A549 treated with ZK216348 at 1 μM for 4 hours (cell line): ENCODE measurements at places on chromosomes 3 and 15. TPM values are rescaled to one million over a fixed set of nuclear protein-coding genes. Genes with fewer than 3 reads are reported as not detected.

KNG1 gene
- 0.09 TPM in 1 of 5 replicates, not detected in the others for total RNA-seq

TRIM42 gene
- total RNA-seq: not detected in 5 replicates

SPINK8 gene
- not detected in 5 replicates for total RNA-seq

RCN2 gene
- 43.8 to 79.0 TPM (median 65.9 TPM) in 5 replicates for total RNA-seq

GOLGA6L9 gene
- 2.5 to 3.1 TPM (median 2.9 TPM) in 5 replicates for total RNA-seq

TF gene
- total RNA-seq: 0.60 to 2.0 TPM (median 1.0 TPM) in 5 replicates

CX3CR1 gene
- total RNA-seq: not detected in 5 replicates

ZNF445 gene
- total RNA-seq: 2.4 to 3.2 TPM (median 2.9 TPM) in 5 replicates

CHRM5 gene
- 0.07 TPM in 1 of 5 replicates, not detected in the others for total RNA-seq

FMN1 gene
- 0.20 to 0.77 TPM (median 0.28 TPM) in 5 replicates for total RNA-seq

SLC15A2 gene
- 0.02 to 0.95 TPM (median 0.16 TPM) in 4 of 5 replicates, not detected in the other for total RNA-seq

CEP152 gene
- 2.5 to 11.5 TPM (median 4.2 TPM) in 5 replicates for total RNA-seq

ANKDD1A gene
- 1.4 to 2.0 TPM (median 1.7 TPM) in 5 replicates for total RNA-seq

IQGAP1 gene
- total RNA-seq: 137 to 278 TPM (median 151 TPM) in 5 replicates

CPLX3 gene
- total RNA-seq: 0.07 TPM in 1 of 5 replicates, not detected in the others

TGFBR2 gene
- 48.1 to 61.9 TPM (median 53.9 TPM) in 5 replicates for total RNA-seq

C3orf20 gene
- total RNA-seq: not detected in 5 replicates

DNAJA4 gene
- total RNA-seq: 0.05 TPM in 1 of 5 replicates, not detected in the others

KNL1 gene
- total RNA-seq: 3.8 to 8.3 TPM (median 6.8 TPM) in 5 replicates

NEO1 gene
- 27.2 to 40.5 TPM (median 34.8 TPM) in 5 replicates for total RNA-seq

ITIH3 gene
- total RNA-seq: not detected in 5 replicates

CACNA2D3 gene
- total RNA-seq: 0.04 to 0.29 TPM (median 0.07 TPM) in 3 of 5 replicates, not detected in the others

CORO2B gene
- 2.4 to 3.9 TPM (median 3.1 TPM) in 5 replicates for total RNA-seq

FAM81A gene
- 10.6 to 14.8 TPM (median 12.0 TPM) in 5 replicates for total RNA-seq

P2RY1 gene
- total RNA-seq: 0.34 to 0.57 TPM (median 0.54 TPM) in 5 replicates

XCR1 gene
- not detected in 5 replicates for total RNA-seq

PRTG gene
- total RNA-seq: 7.3 to 10.5 TPM (median 9.9 TPM) in 5 replicates

CAPN3 gene
- 0.18 to 0.60 TPM (median 0.41 TPM) in 4 of 5 replicates, not detected in the other for total RNA-seq

GP5 gene
- not detected in 5 replicates for total RNA-seq

CHAC1 gene
- total RNA-seq: 4.3 to 8.5 TPM (median 6.2 TPM) in 5 replicates

ATP13A4 gene
- total RNA-seq: not detected in 5 replicates

CCDC33 gene
- total RNA-seq: 5.7 to 8.6 TPM (median 7.2 TPM) in 5 replicates

PPP1R14D gene
- 0.24 to 0.41 TPM in 2 of 5 replicates, not detected in the others for total RNA-seq

C3orf52 gene
- total RNA-seq: 10.2 to 14.1 TPM (median 12.2 TPM) in 5 replicates

RYR3 gene
- total RNA-seq: 0.02 to 0.09 TPM (median 0.06 TPM) in 4 of 5 replicates, not detected in the other

ARHGEF3 gene
- total RNA-seq: 6.2 to 9.9 TPM (median 8.5 TPM) in 5 replicates

CLDN11 gene
- 0.19 to 0.21 TPM in 2 of 5 replicates, not detected in the others for total RNA-seq

ACTC1 gene
- total RNA-seq: 0.17 to 0.35 TPM (median 0.27 TPM) in 5 replicates

CCR8 gene
- total RNA-seq: not detected in 5 replicates

SLC6A11 gene
- total RNA-seq: 0.04 to 0.21 TPM (median 0.09 TPM) in 4 of 5 replicates, not detected in the other

RHCG gene
- 28.1 to 53.8 TPM (median 41.2 TPM) in 5 replicates for total RNA-seq

IGDCC3 gene
- total RNA-seq: 0.12 to 0.19 TPM (median 0.13 TPM) in 3 of 5 replicates, not detected in the others

MUC13 gene
- total RNA-seq: 7.0 to 9.1 TPM (median 8.2 TPM) in 5 replicates

NMB gene
- total RNA-seq: 10.9 to 23.9 TPM (median 22.1 TPM) in 5 replicates

SEMA5B gene
- 0.06 to 0.41 TPM (median 0.19 TPM) in 5 replicates for total RNA-seq

NUP210 gene
- total RNA-seq: 23.3 to 44.2 TPM (median 41.7 TPM) in 5 replicates

XIRP1 gene
- 0.02 to 0.18 TPM (median 0.06 TPM) in 5 replicates for total RNA-seq

A4GNT gene
- total RNA-seq: not detected in 5 replicates

NTRK3 gene
- 14.9 to 27.5 TPM (median 23.0 TPM) in 5 replicates for total RNA-seq

ARPP21 gene
- total RNA-seq: 0.07 to 0.13 TPM (median 0.07 TPM) in 3 of 5 replicates, not detected in the others

ABHD10 gene
- total RNA-seq: 14.2 to 22.5 TPM (median 20.8 TPM) in 5 replicates

SOX14 gene
- not detected in 5 replicates for total RNA-seq

CATSPER2 gene
- 0.41 to 2.0 TPM (median 0.58 TPM) in 5 replicates for total RNA-seq

MFSD1 gene
- total RNA-seq: 37.2 to 50.3 TPM (median 45.7 TPM) in 5 replicates

ZNF662 gene
- not detected in 5 replicates for total RNA-seq

ZNF35 gene
- 5.2 to 8.3 TPM (median 5.5 TPM) in 5 replicates for total RNA-seq

SERINC4 gene
- 0.11 TPM in 1 of 5 replicates, not detected in the others for total RNA-seq

ECE2 gene
- not detected in 5 replicates for total RNA-seq
